ENCODE measurements at places on chromosomes 2 and 18.
A peak's percentile ranks its signal among the peaks of the same experiment; 100 is the strongest.

GRCh38 chr18:42157420-42157819 is 202.4 kb downstream of the PIK3C3 start:
- no peak for DNase-seq

GRCh38 chr2:64056021-64056420 is 36.8 kb upstream of the VPS54 start:
- DNase-seq, result no peak

DNA sequence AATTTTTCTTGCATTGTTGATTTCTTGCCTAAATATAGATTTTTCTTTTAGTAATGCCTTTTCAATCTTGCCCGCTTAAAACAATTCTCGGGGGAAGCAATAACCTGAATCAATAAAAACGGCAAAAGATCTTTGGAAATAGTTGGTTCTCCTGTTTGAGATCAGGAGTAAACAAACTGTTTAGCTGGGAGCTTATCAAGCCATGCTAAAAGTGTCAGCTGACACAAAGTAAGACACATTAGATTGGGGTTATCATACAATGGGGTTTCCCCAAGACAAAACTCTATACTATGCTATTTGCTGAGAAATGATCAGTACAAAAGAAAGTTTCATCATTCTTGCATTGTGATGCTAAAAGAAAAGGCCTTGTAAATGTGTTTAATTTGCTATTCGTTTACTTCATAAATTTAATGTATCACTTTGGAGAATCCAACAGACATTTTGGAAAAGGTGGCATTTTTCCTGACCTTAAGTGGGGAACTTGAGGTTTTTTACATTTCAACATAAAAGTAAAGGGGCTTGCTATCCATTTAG is 46.5 kb downstream of the ATIC start:
- DNase-seq, result no peak

DNA sequence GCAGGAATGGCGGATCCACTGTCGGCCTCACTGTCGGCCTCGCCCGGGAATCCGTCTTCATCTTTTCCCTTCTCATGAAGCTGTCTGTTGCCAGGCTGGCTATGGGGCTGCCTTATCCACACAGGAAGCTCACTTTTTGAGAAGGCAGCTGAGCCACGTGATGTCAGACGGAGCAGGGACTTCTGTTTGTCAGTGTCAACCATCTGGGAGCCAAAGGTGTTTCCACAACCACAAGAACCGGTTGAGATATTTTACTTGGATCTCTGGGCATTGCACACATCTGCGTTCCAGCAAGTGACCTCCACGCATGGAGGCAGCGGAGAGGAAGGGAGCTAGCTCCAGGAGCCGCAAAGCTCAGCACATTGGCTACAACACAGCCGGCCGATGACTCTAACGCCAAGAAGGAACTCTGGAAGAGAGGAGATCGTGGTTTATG is 27.4 kb upstream of the TAF1B start:
- no peak for DNase-seq

- DNase-seq, result peak; percentile 72
Observed at GRCh38 chr2:224039080-224039769, at the start of gene SERPINE2. Gene SERPINE2, minus strand, starts transcription at chr2:224039286. Its CDS starts 37,386 bp downstream, at chr2:224001900.

DNA sequence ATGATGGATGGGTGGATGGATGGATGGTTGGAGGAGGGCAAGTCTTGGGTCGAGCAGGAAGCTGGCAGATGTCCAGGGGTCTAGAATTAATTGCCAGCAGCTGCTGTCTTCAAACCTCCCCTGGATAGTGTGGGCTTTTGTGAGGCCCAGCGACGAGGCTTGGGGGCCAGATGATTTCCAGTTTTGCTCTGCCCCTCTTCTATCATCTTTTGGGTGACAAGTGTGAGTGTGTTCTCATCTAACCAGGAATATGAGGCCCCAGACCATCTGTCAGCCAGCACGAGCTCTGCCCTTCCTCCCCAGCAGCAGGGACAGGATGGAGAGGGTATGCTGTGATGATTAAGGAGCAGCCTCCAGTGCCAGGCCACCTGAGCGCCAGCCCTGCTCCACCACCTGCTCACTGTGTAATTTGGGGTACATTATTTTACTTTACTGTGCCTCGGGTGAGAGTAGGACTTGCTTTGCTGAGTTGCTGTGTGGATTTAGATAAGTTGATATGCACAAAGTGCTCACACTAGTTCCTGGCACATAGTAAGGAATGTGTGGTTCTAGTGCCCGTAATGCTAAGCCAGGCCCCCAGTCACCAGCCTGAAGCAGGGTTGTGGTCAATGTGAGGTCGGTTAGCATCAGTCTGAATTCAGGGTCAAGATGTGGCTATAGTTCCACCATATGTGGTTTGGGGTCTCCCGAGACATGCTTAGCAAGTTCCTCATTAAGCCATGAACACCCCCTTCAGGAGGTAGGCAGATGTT is 251.1 kb downstream of the CYP26B1 start:
- no peak for DNase-seq

GRCh38 chr18:36580266-36580665 is 248.5 kb downstream of the TPGS2 start:
- no peak for DNase-seq

DNA sequence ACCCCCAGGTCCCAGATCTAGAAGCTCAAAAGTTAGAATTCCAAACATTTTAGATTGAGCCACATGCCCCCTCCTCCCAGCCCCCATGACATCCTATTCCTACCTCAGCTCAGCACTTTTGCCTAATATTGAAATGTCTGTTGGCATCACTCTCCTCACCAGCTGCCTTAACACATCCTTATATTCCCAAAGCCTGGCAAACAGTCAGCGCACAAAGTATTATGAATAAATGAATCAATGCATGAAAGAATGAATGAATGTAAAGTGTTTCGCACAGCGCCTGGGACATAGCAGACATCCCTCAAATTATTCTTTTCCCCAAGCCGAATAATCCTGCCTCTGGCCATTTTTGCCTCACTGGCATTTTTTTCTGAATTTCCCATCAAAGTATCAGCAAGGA is 175.8 kb downstream of the TNS1 start:
- no peak for DNase-seq

DNA sequence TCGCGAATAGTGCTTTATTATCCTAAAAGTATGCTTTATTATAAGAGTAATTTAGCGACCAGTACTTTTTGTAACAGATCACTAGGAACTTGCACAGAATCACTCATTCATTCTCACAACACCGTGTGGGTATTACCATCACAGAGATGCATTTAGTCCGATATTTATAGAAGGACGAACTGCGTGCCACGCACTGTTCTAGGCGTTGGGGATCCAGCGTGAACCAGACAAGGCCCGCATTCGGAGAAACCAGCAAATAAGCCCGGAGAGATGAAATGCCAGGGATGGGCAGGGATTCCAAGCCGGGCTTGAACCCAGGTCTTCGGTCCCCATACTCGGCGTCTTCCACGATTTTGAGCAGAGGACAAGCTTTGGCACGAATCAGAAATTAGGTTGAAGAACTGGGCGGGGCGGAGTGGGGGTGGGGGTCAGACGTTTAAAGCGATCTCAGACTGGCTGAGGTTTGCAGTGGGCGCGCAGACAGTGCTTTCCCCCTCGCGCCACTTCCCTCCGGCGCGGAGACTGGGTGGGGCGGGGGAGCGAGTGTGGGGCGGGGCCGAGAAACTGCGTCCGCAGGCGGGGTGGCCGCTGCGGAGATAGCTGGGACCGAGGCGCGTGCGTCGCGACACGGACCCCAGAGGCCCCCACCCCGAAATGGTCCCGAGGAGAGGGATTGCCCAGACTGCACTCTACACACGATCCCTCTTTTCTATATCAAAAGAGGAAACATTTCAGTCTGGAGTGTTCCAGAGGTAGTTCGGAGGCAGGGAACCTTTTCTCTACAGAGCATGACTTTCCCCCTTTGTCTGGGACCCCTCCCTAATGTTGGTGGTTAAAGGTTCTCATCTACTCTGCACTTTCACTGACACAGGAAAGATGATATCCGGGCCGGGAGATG is 1.1 kb upstream of the CXCR4 start:
- DNase-seq, result peak; percentile 88

- DNase-seq, result no peak
Observed at GRCh38 chr2:205747829-205748386, 65.6 kb downstream of the NRP2 start.

- no peak for DNase-seq
Observed at GRCh38 chr2:64029116-64029665, 10.0 kb upstream of the VPS54 start.

GRCh38 chr2:4354678-4355077 is 651.3 kb downstream of the DCDC2C start:
- DNase-seq, result no peak

DNA sequence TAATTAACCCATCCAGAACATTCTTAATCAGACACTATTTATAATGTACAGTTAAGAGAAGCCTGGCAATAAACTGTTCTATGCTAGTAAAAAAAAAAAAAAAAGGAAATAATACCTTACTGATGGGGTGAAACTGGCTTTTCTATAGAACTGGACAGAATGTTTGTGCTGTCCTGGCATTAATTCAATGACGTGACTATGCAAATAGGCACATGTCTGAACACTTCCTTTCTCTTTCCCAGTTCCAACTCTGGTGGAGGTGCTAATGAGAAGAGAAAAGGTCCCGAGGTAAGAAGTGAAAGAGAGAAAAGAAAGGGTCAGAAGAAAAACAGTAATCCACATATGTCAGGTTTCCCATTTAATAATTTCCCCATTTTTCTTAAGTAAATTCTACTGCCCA is 508.4 kb downstream of the ZEB2 start:
- DNase-seq, result no peak

DNA sequence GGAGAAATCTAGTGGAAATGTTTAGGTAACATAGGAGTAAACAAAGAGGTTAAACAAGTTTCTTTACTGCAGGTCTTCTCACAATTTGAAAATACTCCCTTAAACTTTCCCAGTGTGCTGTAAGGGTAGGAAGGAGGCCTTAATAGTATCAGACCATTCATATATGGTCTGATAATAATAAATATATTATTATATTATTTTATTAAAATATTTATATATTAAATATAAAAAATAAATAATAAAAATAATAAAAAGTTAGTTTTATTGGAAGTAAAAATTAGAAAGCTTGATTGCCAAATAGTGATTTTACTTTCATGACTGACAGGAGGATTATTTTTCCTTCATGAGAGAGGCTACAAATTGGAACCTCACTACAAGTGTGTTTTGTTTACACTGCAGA is 7.1 kb downstream of the NOSTRIN start:
- DNase-seq, result no peak

DNA sequence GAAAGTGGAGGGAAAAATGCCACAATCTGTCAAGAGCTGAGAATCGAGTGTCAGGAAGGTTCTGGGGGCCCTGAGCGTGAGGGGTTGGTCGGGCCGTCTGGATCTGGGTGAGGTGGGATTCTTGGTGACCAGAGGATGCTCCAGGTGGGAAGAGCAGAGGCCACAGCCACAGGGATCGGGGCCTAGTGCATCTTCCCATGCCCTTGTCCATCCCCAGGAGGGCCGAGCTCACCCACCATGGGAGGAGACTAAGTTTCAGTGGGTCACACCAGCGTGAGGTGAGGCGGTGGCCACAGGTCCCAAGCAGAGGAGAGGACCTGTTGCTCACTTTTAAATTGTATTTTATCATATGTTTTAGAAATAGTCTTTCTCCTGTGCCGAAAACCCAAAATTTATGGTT is 70.0 kb downstream of the TMEM18 start:
- DNase-seq, result no peak

DNA sequence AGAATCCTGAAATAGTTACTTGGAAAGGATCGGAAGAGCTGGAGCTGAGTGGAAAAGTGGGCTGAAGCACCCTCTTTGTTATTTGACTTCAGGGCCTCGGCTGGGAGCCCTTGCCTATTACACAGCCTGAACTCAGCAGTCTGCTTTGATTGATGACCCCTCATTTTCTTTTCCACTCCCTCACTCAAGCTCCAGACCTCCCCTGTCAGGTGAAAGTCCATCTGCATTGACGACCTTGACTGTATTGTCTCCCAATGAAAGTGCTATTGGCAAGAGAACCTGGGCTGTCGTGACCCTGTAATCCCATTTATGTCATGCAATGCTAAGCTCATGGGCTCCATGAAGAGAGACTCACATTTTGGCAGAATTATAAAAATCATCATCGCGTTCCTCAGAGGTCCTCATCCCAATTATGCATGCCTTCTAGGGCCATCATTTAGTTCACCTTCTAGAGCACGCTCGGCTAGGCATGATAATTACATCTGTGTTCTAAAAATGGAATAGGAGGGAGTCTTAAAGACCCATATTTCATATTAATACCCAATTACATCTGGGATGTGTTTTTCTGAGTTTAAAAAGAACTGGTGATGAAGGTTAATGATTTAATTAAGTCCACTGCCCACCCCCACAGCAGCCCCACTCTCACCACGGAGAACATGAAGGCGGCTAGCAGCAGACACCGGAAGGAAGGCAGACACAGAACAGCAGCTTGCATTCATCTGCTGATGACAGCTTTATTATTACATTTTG is 472.5 kb downstream of the PID1 start:
- DNase-seq, result no peak

GRCh38 chr2:83941886-83942285 is 517.2 kb downstream of the SUCLG1 start:
- no peak for DNase-seq

GRCh38 chr2:187404431-187405110 is 43.5 kb downstream of the CALCRL start:
- DNase-seq, result no peak

DNA sequence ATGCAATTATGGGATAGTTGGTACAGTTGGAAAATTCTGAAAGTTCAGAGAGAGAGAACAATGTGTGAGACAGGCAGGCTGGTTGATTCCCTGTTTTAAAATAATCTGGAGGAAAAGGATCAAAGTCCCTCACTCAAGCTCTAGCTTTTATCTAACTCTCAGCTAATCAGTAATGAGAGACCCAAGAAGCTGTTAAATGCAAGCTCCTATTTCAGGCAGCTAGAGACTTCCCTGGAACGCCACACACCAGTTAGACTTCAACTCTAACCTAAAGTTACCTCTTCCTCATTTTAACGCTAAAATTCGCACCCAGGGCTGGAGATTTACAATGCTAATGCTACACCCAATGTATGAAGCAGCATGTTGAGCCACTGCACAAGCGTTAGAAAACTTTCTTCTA is 243.1 kb downstream of the EN1 start:
- no peak for DNase-seq

DNA sequence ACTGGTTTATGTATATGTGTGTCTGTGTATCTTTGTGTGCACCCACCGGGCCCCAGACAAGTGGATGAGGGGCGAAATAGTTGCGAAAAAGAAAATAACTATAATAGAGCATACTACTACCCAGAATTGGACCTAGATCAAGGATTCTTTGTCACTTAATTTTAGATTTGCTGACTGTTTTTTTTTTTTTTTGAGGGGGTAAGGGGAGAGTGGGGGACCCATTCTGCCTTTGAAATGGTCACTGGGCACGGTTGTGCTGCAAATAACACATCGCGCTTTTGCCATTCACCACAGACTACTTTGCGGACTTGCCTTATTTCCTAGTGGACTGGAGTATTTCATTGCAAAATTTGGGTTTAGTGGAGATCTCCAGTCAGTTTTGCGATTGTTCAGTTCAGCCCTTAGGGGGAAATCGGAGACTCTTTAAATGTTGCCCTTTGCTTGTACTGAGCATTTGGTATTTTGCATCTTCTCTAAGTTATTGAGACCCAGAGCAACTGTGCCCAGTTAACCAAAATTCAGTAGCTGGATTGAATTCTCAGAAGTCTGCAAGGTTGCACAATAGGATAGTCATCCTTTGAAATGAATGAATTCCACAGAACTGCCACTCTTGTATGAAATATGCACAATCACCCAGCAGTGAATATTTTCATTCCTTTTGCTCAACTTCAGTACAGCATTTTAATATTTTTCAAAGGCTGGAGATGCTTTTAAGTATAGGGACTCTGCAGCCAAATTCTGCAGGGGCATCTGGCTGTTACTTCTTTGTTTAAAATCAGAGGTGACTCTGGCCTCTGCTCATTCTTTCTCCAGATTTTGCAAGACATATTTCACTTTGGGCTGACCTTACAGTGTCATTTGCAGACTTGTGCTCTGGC is 2.9 kb downstream of the TRIB2 start:
- DNase-seq, result no peak

Data from activated T-cell treated with anti-CD3 and anti-CD28 coated beads, Interleukin-2, amount 50 U/mL, for 48 hours (primary cell).